Hippocampal formation (tissue), 2 donors: ENCODE measurements at places on chromosomes 2 and 18.

GRCh38 chr2:105842555-105842954 lies 97.8 kb downstream of the NCK2 start:
- no peak for DNase-seq

DNA sequence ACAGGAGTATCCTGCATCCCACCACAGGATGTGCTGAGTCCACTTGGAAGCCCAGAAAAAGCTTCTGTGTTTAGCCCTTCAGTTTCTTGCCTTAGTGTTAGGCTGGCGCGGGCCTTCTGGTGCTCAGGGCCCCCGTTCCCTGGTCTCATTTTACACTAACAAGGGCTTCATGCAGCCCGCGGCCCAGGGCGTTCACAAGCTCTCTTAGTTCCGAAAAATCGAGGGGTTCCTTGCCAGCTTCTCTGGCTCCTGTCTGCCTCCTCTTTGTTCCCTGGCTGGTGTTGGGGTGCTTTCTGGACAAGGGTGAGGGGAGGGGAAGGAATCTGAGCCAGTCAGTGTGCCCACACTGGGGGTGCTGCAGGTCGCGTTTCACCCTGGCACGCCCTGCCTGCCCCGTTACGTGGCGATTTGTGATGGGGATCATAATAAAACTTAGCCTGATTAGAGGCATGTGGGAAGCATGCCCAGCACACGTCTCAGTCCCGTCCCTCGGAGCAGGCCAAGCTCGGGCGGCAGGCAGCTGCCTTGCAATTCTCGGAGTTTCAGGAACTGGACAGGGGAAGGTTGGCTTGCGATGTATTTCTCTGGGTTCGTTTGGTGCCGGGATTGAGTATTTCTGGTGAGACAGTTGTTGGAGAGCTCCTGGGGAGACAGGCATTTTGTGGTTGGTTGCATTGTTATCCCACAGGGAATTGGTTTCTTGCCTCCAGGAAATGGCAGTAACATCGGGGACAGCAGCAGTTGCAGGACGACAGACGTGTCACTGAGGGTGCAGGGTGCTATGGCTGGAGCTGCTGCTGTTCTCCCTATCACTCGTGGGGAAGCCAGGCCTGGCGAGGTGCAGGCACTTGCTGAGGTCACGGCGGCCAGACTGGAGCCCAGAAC lies 22.9 kb downstream of the SH3BP4 start:
- no peak for DNase-seq

DNA sequence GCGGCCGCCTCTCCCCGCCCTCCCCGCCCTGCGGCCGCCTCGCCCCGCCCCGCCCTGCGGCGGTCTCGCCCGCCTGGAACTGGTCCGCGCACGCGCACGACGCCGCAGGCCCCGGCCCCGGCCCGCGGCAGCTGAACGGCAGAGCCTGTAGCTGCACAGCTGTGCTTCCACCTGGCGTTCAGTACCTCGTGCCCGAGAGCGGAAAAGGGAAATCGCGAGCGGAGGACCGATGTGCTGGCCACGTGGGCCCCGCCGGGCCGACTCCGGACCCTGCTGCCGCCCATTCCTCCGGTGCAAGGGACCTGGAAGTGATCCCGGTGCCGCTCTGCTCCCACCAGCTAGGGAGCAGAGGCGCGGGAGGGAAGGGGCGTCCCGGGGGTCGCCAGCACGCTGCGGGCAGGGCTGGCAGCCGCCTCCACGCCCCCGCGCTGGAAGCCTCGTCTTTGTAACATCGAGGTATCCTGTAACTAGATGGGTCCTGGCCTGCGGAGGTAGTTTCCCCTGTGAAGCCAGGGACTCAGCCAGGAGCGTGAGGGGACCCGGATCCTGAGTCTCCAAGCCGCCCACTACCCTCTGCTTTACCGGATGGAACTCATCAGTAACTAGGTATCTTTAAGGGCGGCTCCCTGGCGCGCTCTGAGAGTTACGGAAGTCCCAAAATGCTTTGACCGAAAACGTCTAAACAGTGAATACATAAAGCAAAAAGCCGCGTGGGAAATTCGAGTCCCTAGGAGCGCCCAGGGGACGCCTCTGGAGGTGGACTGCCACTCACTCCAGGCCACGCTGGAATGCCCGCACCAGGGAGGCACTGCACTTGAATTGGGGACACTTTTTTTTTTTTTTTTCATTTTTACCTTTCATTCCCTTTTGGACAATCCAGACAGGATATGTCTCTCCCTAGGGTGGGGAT lies 704 bp upstream of the ODC1 start:
- no peak for DNase-seq

DNA sequence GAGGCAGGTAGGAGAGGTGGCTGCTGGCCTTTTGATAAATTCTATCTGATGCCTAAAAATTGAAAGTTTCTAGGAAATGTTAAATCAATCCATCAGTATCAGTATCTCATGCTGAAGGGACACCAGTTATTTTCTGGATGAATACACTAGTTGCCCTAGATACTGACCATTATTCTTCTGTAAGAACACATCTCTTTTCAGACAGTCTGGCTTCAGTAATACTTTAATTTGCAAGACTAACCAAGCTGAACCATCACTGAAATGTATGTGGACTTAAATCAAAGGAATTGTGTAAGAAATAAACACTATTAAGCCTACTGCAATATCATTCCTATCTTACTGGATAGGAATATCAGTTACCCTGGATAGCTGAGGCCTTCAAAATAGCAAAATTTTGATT lies 1546.3 kb downstream of the LRP1B start:
- DNase-seq: no peak

DNA sequence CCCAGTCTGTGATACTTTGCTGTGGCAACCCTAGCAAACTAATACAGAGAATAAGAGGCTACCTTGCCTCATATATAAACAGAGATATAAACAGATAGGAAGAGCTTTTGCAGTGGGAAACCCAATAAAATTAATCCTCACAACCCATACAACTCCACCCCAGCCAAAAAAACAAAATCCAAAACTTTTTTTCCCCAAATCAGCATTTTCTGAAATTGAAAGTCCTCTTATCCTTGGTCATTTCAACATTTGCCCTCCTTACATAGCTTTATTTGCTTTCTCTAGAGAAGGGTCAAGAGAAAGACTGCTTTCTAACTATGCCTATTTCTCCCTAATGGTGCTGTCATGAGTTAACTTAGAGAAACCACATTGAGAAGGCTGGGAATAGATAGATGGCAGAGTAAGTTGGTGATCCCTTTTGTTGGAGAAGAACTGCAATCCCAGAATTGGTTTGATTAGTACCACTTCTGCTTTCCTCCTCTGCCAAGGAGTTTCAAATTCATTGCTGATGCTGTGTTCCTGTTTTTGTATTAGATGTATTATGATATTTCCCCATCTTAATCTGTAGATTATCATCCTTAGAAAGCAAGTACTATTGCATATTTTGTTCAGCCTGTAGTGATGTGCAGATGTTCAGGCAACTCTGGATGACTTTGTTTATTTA lies 76.5 kb upstream of the B3GNT2 start:
- DNase-seq: no peak

DNA sequence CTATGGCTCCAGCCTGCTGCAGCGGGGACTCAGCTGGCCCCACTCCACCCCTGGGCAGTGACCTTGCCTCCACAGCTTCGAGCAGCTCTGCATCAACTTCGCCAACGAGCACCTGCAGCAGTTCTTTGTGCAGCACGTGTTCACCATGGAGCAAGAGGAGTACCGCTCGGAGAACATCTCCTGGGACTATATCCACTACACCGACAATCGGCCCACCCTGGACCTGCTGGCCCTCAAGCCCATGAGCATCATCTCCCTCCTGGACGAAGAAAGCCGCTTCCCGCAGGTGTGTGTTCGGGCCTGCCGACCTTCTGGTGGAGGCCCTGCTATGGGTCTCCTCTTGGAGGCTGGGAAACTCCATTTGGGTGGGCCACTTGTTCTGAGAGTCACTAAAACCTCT lies 48.6 kb downstream of the MYO7B start:
- DNase-seq: no peak

DNA sequence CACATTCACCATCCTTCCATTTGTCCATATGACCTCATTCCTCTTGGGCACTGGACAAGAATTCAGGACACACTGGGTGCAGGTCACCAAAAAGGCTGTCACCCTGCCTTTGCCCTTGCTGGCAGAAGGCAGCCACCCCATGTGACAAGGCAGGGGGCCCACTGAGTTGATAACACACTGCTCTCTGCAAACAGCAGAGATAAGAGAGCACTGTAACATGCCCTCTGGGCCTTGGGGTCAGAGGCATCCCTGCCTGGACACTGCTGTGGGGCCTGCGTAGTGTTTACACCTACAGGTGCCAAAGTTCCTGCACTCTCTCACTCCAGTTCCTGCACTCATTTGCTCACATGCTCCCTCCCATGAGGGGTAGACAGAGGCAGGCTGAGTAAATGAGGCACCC lies 344.7 kb upstream of the TCF4 start:
- no peak for DNase-seq

DNA sequence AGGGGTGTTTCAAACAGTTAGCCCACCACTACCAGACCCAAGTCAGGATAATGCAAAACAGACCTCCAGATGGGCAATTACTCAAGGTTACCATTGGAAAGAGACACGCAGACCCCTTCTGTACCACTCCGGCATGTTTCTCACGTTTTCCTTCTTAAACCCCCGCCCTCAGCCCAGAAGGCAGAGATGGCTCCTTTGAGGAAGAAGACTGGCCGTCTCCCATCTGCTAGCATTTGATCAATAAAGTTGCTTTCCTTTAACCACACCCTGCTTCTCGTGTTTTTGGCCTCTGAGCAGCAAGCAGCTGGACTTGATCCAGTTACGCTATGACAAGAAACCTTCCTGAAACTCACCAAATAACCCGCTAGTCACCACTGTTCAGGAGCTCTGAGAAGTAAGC lies 1012.4 kb upstream of the GYPC start:
- no peak for DNase-seq

- DNase-seq: no peak
Measured at GRCh38 chr2:224709301-224709700, 6.9 kb downstream of the CCDC195 start.

DNA sequence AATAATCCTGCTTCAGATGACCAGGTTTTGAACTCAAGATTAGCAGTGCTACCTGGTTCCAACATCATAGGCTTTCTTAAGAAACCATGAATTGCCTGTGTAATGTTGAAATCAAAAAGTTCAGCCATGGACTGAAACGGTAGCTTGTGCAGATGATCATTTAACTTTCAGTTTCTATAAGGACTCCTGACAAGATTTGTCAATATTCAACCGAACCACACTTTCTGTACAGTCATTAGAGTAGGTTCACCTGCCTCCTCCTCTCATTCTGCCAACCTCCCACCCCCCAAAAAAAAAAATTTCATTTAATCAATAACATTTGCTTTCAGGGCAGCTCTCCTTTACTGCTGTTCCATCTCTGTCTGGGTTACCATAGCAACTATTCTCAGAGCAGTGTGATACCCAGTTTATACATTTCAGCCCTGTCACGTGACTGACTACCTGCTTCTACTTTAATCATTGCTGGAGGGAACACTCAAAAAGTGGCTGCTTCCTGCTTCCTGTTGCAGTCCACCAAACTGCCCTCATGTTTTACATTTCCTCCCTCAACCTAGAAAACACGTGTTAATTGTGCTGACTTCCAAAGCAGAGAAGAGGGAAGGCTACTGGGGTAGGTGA lies 275.5 kb downstream of the SS18 start:
- DNase-seq: peak; percentile 4

DNA sequence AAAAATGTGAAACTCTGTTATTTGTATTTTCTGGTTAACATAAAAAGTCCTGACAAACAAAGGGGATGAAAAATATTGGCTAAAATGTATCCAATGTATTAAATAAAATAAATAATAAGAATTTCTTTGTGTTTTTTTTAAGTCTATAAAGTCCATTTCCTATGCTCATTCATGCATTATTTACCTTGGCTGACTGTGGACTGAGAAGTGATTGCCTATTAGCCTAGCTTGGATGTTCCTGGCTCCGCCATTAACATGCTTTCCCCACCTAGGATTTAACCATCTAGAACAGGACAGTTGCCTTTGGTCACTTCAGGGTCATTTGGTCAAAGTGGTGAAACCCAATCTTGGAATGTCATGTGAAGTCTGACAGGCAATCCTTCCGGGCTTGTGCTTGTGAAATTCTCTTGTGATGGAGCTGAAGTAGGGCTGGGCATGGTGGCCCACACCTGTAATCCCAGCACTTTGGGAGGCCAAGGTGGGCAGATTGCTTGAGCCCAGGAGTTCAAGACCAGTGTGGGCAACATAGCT lies 60.4 kb upstream of the TANC1 start:
- DNase-seq: no peak

DNA sequence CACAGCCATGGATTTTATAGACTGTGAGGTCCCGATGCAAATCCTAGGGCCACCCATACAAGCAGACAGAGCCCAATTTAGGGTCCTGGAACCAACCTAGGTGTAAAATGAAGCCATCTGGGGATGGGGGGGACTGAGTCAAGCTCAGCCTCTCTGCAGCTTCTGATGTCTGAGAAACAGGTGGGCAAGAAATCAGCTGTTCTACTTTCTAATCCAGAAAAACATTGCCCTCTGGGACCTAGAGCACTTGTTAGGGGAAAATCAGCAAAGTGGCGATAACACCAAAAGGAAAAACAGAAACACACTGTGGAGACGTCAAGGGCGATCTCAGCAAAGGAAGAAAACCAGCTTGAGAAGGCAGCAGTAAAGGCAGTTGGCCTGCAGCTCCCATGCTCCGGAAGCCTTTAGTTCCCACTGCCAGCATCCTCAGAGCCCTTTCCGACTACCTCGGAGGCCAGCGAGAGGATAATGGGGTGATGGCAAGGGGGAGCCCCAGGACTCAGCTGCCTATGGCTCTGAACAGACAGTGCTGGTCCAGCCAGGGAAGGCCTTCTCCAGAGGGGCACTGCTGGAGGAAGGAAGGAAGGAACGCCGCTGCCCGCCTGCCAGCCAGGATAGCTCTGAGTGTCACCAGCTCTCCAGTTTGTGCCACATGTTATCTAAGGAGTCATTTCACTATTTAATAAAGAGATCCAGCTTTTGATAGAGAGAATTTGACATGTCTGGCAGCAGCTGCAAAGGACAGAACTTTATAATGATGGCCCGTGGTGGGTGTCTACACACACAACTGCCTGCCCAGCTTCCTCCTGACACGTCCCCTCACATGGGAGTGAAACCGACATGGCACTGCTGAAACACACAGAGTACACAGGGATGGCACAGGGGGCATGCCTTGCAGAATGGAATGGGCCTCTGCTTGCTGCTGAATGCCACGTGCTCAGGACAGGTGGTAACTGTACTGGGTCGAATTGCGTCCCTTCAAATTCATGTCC lies 37.7 kb downstream of the HS1BP3 start:
- no peak for DNase-seq

DNA sequence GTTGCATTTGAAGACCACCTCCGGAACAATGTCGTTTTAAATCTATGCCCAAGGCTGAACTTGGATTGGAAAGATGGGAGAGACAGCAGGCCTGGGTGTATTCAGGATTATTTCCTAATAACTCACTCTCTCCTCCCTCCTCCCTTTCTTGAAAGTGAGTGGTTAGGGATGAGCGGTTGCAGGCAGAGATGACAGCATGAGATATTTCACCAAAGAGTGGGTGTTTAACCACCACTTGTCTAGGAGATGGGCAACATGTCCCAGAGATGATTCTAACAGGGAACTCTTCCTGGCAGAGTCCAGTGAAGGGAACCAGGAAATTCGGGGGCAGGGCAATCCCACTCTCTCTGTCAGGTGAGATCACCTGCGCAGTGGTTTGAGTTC lies 123.2 kb downstream of the KCTD1 start:
- DNase-seq: no peak

- no peak for DNase-seq
Measured at GRCh38 chr2:17680119-17680518, 73.5 kb downstream of the SMC6 start.

GRCh38 chr2:144459937-144460336 lies 60.0 kb downstream of the ZEB2 start:
- no peak for DNase-seq

- DNase-seq: no peak
Measured at GRCh38 chr18:62452280-62452831, 70.5 kb upstream of the ZCCHC2 start.
